ENCODE measurements at places on chromosomes 2 and 18. TPM values are rescaled to one million over a fixed set of nuclear protein-coding genes. Genes with fewer than 3 reads are reported as not detected.

The CAPN14 gene
- 0.98 TPM for total RNA-seq

The EML6 gene
- total RNA-seq = 3.4 TPM

The DSG1 gene
- total RNA-seq = 0.49 TPM

The POTEF gene
- total RNA-seq = not detected

The TTLL4 gene
- total RNA-seq = 9.6 TPM

The MARS2 gene
- total RNA-seq = 7.4 TPM

The SLC20A1 gene
- 31.5 TPM for total RNA-seq

The APLF gene
- 4.7 TPM for total RNA-seq

The C2orf72 gene
- 31.0 TPM for total RNA-seq

The POMC gene
- 0.49 TPM for total RNA-seq

The ABCA12 gene
- total RNA-seq = 0.74 TPM

The SP110 gene
- 1.2 TPM for total RNA-seq

The CD8B2 gene
- under 0.01 TPM for total RNA-seq

The TRIM43 gene
- not detected for total RNA-seq

The CTAGE1 gene
- not detected for total RNA-seq

The C2orf66 gene
- 0.25 TPM for total RNA-seq

The CMPK2 gene
- total RNA-seq = 7.9 TPM

All from temporal lobe (tissue), 4 donors.